ENCODE measurements at places on chromosomes 4 and X. TPM values are rescaled to one million over a fixed set of nuclear protein-coding genes. Genes with fewer than 3 reads are reported as not detected.

ZBTB33 gene
- 15.3 TPM for total RNA-seq

RAB9B gene
- 0.55 TPM for total RNA-seq

SLC9A7 gene
- total RNA-seq, result 8.8 TPM

AMBN gene
- total RNA-seq, result not detected

CHRNA9 gene
- not detected for total RNA-seq

MAP3K15 gene
- 2.1 TPM for total RNA-seq

DNAAF6 gene
- not detected for total RNA-seq

TXK gene
- 4.4 TPM for total RNA-seq

CXCL1 gene
- total RNA-seq, result 8.2 TPM

OCIAD2 gene
- total RNA-seq, result 30.6 TPM

TCEAL2 gene
- total RNA-seq, result 5.4 TPM

CCDC110 gene
- 0.75 TPM for total RNA-seq

PNMA6F gene
- not detected for total RNA-seq

TCEAL3 gene
- total RNA-seq, result 20.1 TPM

PHOX2B gene
- total RNA-seq, result not detected

F8A3 gene
- not detected for total RNA-seq

FGF13 gene
- 3.2 TPM for total RNA-seq

CFP gene
- 14.9 TPM for total RNA-seq

TRPC5OS gene
- total RNA-seq, result not detected

CCDC158 gene
- total RNA-seq, result 0.64 TPM

TCEAL6 gene
- not detected for total RNA-seq

SATL1 gene
- not detected for total RNA-seq

SORBS2 gene
- total RNA-seq, result 44.9 TPM

ADH1A gene
- 3.6 TPM for total RNA-seq

CXCR3 gene
- 1.6 TPM for total RNA-seq

NUDT9 gene
- 43.9 TPM for total RNA-seq

NAP1L3 gene
- total RNA-seq, result 1.2 TPM

ARHGEF6 gene
- 42.8 TPM for total RNA-seq

ADH6 gene
- 0.61 TPM for total RNA-seq

CCNB3 gene
- 0.46 TPM for total RNA-seq

NHS gene
- total RNA-seq, result 2.5 TPM

DUSP21 gene
- not detected for total RNA-seq

ALAS2 gene
- 0.78 TPM for total RNA-seq

NLRP2B gene
- total RNA-seq, result not detected

PDGFC gene
- 31.3 TPM for total RNA-seq

TMEM31 gene
- not detected for total RNA-seq

WAS gene
- total RNA-seq, result 25.3 TPM

FGFBP2 gene
- 5.6 TPM for total RNA-seq
